ENCODE measurements at places on chromosomes 11 and 22.
A peak's percentile ranks its signal among the peaks of the same experiment; 100 is the strongest.

DNA sequence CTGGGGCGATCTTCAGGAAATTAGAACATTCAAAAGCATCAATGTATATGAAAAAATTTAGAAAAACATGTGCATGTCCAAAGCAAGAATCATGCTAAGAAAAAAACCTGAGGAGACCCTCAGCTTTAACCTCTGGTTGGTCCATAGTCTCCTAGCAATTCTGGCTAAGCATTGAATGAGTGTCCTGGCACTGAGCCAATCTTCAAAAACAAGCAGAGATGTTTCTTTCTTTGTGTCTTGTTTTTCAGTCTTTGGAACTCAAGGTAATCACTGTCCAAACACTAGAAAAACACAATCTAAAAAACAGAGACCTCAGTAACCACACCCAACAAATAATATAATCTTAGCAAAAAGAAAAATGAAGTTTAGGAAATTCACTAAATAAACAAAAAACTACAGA, 205.4 kb upstream of the CARD18 start:
- no peak for DNase-seq

DNA sequence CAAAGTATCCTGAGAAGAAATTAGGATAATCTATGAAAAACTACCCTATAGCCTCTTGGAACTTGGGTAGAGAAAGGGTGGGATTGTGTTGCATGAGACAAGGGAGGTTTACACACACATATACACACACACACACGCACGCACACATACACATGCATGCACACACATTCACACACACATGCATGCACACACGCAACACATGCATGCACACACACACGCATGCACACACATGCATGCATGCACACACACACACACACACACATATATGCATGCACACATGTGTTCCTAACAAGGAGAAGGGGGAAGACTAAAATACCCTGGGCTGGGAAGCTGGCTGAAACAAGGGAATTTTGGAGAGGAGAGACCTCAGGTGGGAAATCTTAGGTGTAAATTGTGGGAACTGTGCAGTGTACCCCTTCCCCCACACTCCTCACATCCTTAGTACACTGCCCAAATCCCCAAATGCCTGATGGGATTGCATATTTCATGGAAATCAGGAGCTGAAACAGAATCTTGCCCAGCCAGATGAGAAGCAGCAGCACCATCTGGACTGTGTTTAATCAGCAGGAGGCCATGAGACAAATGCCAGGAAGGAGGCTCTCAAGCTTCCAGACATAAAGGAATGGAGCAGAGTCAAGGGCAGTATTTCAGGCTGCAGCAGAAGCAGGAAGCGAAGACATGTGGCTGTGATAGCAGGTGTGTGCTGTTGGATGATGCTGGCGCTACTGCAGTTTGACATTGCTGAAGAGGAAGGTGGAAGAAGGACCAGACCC, 14.6 kb upstream of the POLD3 start:
- DNase-seq, result no peak

DNA sequence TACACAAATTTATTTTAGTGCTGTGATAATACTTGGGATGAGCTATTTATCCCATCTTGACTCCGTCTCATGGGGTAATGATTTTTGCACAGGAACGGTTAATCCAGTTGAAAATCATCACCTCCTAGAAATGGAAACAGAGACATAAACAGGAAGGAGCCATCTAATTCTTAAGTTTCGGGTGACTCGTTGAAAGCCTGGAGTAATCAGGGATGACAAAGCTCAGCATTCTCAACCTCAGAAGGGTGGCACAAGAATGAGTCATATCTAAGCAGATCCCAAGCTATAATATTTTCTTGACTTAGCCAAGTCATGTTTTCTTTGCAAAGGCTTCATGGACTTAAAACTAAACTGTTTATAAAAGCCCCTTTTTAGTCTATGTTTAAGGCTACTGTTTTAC, 280.8 kb upstream of the CCDC90B start:
- DNase-seq, result no peak

- DNase-seq, result no peak
Measured at GRCh38 chr11:130330101-130330684, 15.5 kb upstream of the ZBTB44 start.

DNA sequence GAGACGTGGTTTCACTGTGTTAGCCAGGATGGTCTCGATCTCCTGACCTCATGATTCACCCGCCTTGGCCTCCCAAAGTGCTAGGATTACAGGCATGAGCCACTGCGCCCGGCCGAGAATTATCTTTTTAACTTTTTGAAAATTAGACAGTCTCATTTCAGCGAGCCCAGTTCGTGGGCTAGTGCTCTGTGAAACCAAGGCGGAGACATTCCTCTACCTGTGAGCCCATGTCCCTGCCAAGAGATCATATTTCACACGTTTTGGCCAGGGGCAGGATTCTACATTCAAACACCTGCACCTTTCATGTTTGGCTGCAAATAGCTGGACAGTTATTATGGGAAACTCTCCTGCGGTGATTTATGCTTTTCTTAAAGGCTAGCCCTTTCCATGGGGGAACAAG, 60.3 kb downstream of the IRAG1 start:
- no peak for DNase-seq

GRCh38 chr11:68377389-68377795, 65.0 kb downstream of the LRP5 start:
- no peak for DNase-seq

DNA sequence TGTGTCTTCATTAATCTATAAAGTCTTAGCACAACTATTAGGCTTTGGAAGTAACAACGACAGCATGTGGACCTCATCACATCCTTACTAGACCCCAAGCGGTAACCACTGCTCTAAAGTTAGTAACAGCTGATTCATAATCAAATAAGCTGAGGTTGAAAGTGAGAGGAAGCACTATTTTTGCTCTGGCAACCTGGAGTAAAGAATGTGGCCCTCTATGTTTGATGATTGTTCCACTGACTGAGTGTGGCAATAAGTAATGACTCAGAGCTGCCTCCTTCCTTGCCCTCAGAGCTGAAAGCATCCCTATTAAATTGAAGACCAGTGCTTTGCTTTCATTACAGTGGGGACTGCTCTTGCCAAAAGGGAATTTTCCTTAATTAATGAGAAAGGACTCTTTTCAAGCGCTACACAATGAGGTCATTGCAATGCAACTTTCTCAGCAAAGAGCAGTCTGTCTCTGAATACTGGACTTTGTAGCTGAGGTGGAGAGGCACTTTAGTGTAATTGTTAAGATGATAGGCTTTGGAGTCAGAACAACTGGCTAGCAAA, 906.1 kb upstream of the RAG2 start:
- DNase-seq, result no peak

DNA sequence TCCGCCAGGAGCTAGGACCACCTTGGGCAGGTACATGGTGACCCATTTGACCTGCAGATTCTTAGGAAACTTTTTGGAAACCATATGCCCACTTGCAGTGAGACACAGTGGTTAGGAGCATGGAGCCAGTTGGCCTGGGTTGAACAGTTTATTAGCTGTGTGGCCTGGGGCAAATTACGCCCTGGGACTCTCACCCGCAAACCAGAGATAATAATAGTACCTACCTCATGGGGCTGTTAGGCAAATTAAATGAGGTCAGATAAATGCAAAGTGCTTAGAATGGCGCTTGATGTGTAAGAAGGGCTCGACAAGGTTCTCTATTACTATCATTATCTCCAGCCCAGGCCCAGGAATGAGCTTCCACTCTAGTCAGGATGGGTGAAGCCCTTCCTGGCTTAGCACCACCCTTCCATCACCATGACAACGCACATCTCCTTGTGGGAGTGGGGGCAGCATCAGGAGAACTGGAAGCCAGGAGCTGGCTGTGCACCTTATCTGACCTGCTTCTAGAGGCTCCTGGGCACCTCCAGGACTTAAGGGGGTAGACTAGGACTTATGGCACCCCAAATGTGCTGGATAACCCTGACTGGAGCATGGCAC, 5.1 kb downstream of the SYT12 start:
- DNase-seq, result no peak

- DNase-seq, result peak; percentile 50
Measured at GRCh38 chr22:28855355-28856094, 27.8 kb upstream of the ZNRF3 start.

DNA sequence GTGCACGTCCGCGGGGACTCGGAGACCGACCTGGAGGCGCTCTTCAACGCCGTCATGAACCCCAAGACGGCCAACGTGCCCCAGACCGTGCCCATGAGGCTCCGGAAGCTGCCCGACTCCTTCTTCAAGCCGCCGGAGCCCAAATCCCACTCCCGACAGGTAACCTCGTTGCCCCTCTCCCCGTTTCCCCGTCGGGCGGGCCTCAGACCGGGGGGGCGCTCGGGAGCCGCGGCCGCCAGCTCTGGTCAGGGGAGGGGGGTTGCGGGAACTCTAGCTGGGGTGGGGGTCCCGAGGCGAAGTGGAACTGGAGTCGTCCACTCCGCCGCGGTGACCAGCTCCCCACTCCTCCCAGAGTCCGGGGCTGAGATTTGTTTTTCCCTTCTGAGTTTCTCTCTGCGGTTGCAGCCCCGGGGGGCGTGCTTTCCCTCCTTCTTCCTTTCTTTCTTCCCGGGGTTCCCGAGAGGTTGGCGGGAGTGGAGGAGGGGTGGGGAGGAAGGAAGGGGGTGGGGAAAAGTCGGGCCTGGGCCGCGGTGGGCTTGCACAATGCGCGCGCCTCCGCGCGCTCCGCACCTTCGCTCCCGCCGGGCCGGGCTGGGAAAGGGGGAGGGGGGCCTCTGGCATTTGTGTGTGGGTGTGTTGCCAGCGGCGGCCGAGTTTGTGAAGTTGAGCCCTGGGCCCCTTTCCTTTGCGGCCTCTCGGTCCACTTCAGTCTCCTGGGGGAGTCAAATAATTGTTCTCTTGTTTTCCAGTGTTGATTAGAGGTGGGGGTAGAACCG, 952 bp downstream of the YAP1 start:
- no peak for DNase-seq

DNA sequence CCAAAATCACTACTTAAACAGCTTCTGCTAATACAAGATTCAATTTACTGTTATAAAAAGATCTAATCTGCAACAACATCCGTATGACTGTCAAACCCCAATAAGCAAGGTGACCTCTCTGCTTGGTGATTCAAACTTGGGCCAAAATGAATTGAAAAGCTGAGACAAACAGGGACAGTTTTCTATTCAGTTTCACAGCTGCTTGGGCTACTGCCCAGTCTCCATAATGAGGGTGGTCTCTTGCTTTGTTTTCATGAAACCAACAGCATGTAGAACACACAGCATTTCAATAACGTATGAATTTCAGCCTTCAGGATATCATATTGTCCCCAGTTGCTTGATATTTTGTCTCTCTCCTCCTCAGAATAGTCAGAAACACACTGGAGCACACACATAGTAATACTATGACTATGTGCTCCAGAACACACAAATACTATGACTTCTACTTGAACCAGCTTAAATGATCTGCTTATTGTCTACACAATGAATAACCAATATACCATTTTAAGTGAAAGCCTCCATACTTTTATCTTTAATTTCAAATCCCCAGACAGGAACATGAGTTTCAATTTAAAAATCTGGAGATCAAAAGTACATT, 285.0 kb downstream of the TTC28 start:
- DNase-seq, result no peak

GRCh38 chr11:19419808-19420207, 179.1 kb upstream of the E2F8 start:
- no peak for DNase-seq

- no peak for DNase-seq
Measured at GRCh38 chr11:128324051-128324481, 263.3 kb downstream of the ETS1 start.

GRCh38 chr11:77886401-77886800, 65.5 kb downstream of the AAMDC start:
- DNase-seq, result no peak

- no peak for DNase-seq
Measured at GRCh38 chr11:33949252-33949913, 57.5 kb upstream of the LMO2 start.
